Activated effector memory CD4-positive, alpha-beta T cell treated with Interleukin-2 at 50 U/mL for 16 hours (primary cell): ENCODE measurements at places on chromosomes 16 and 17.

DNA sequence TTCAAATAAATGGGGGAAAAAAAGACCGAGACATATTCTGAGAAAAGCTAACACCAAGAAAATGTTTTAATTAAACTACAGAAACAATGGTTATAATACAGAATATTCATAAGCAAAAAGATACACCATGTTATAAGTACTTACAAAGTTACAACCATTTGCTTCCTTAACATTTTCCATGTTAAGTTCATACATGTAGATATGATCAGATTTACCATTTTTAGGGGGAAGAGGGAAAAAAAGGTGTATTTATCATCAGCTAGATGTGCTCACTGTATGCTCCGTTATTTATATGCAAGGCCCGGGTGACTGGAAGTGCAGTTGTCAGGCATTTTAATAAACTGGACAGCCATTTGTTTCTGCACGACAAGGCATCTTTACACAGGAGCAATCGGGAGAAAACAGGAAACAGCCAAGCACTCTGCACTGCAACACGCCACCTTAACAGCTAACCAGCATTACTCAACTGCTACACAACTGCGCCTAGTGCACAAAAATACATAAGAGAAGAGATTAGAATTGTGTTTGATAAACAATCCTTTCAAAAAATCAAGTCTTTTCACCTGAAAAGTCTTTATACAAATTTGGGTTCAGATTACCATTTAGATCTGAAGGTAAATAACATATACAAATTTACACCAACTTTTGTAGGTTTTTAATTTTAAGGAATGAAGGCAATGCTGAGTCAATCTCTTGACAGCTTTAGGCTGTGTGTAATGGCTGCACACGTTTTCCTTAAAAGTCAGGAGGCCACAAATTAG is 2.9 kb downstream of the SRSF2 start:
- no peak for DNase-seq

- no peak for DNase-seq
These were observed 2.5 kb upstream of the CCL2 start for GRCh38 chr17:34252444-34253138.

GRCh38 chr16:83145297-83145696 is 518.5 kb downstream of the CDH13 start:
- DNase-seq, result no peak

- no peak for DNase-seq
These were observed 252.1 kb downstream of the PHKB start for GRCh38 chr16:47713225-47713595.

DNA sequence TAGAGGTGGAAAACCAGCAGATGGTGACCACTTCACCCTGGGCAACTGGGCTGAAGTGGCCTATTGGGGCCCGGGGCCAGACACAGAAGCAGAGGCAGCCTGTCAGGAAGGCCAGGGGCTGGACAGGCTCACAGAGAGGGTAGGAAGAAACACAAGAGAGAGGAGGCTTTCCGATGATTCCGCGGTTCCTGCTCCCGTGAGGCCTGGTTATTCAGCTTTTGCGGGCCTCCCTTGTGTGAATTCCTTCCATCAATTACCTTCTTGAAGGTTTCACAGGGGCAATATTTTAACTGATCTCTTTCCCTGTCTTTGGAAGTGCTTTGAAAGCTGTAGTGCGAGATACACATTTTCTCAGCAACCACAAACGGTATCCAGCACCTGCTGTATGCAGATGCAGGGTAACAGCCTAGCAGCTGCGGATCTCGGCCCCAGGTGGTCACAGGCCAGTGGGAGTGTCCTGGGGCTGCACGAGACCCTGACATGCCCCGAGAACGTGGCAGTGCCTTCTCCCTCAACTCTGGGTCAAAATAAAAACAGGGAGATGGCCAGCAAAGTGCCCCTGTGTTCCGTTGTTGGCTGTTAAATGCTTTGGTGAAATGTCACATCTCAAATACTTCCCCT is 11.6 kb upstream of the CMIP start:
- DNase-seq, result no peak

DNA sequence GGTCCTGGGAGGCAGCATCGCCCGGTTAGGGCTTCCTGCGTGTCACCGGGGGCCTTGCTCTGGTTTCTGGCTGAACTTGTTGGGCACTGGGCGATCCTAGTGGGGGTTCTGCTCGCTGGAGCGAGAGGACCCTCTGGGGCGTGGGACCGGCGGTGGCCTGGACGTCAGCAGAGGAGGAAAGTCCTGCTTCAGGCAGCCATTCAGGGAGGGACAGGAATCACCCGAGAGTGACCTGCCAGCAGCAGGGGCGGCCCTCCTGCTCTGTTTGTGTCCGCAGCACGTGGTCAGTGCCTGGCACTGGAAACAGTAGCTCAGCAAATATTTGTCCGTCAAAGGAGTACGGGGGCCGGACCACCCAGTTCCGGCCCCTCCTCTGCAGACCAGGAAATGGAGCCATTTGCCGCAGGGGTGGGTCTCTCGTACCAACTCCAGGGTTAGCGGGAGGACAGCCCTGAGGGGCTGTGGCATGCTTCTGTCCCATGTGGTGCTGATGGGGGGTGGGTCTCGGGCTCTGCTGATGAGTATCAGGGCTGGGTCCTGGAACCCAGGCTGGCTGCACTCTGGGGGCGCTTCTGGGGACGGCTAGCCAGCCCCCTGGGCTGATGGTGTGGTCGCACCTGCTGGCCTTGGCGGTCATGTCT is 48.3 kb downstream of the BAIAP2 start:
- DNase-seq, result no peak

GRCh38 chr16:52834736-52835465 is 217.8 kb downstream of the CHD9NB start:
- no peak for DNase-seq
